Activated T-cell treated with anti-CD3 and anti-CD28 coated beads, Interleukin-2, amount 50 U/mL, for 72 hours (primary cell): ENCODE measurements at places on chromosomes 5 and 9.

DNA sequence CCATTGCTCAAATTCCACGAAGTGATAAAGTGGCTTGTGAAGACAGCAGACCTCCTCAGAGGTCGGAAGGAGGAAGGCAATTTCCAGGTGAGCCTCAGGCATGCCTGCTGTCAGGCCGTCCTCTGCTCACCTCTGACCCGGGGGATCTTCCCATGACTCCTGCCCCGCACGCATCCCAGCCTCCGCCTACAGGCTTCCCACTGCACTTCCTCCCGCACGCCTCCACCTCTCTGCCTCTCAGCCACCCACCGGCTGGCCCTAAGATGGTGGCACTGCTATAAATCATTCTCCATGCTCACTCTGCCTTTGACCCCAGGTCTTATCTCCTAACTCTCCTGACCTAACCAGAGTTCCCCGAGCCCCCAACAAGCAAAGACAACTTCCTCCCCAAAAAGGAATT is 49.4 kb upstream of the DNAH5 start:
- DNase-seq = no peak

DNA sequence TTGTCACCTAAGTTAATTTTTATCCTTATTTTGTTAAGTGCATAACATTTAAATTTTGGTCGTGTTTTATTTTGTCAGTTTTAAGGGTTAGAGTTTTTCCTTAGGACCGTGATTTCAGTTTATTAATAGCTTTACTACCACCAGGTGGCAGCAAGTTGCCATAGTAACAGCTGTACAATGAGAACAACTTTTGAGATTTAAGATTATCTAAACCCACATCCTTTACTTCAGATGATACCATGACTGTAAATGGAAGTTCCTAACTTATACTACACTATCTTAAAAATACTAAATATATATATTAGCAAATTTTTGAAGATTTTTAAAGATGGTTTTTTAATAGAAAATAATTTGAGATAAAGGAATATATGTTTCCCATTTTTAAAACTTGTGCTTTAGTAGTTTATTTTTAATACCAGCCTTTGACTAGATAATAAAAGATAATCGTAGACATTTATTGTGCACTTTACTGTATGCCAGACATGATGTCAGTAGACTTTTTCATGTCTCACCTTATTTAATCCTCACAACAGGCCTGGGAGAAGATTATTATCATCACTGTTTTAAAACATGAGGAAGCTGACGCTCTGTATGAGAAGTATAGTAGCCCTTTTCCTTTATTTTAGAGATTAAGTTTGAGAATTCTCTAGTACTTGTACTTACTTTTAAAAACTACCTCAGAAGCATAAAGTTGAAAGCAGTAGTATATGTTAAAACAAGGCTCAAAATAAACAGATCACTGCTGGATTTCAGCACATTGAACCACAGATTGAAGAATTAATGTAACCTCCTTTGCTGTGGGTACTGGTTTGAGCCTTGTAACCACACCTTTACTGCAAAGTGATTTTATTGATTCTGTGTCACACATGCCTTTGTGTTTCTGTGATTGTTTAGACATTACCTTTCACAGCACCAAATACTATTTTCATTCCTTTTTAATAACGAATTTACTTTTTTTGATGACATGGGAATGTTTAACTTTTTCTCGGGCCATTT is 27.5 kb downstream of the SREK1 start:
- peak; percentile 44 for DNase-seq

- no peak for DNase-seq
These were observed 17.3 kb downstream of the SKIC3 start for GRCh38 chr5:95537501-95537900.

- DNase-seq = no peak
These were observed 37.9 kb downstream of the CFAP90 start for GRCh38 chr5:7813007-7813406.

DNA sequence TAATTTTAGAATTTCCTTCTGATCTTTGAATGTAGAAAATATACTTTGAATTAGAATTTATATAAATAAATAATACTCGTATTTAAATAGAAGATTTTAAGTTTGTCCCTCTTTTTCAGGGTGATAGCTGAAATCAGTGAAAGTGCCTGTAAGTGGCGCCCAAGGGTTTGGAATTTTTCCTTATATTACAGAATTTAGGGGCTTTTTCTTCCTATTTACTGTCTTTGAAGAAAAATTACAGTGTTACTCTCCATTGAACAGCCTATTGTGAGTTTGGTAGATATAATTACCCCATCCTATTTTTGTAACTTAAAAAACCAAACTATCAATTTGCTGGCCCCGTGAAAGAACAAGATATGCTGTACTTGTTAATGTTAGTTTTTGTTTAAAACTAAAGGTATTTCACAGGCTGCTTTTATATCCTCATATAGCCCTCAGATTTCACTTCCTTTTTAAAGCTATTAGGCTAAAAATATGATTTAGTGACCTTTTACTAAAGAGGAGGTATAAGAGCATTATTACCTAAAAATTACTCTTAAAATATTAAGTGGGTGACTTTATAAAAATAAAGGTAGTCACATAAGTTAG is 3.2 kb downstream of the MAP3K1 start:
- no peak for DNase-seq

DNA sequence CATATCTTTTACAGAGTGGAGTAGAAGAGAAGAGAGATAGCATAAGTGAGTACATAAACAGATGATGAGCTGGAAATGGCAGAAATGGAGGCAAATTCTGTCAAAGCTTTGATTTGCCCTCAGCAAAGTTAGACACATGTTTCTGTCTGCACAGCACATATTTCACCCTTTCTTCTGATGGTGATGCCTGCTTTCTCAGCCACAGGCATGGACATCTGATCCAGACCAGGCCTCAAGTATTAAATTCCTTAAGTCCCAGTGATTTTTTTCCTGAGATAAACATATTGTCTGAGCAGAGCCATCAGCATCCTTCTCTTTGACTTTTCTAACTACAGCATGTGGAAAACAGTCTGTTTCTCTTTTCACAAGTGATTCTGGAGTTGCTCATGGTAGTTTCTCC is 409.8 kb downstream of the MAN2A1 start:
- no peak for DNase-seq

- no peak for DNase-seq
These were observed 23.2 kb upstream of the STXBP1 start for GRCh38 chr9:127588740-127589506.

- no peak for DNase-seq
These were observed 37.6 kb downstream of the PTGER4 start for GRCh38 chr5:40717281-40717680.

DNA sequence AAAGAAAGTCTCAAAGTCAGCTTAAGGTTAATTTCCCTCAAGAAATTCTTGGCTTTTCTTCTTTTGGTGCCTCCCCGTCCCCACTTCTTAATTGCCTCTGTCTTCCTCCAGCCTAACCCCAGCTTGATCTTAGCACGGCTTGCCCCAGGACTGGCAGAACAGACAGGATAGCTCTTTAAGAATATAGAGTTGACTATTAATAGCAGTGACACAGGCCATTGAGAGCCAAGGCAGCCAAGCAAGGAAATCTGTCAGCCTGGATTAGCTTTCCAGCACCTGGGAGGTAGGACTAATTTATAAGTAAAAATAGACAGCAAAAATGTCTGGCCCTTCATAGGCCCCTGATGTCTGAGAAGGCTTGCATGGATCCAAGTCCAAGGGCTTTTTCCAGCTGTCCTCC is 384.6 kb upstream of the SLC30A5 start:
- no peak for DNase-seq

- no peak for DNase-seq
These were observed 134.9 kb downstream of the GABBR2 start for GRCh38 chr9:98573749-98574278.
